ENCODE measurements at places on chromosomes 4 and X. TPM values are rescaled to one million over a fixed set of nuclear protein-coding genes. Genes with fewer than 3 reads are reported as not detected.
A peak's percentile ranks its signal among the peaks of the same experiment; 100 is the strongest.

- no peaks in the 10 kb centered on the region for H3K27me3 ChIP-seq
- peak; percentile 53 for DNase-seq
- peak overlapping the region; percentile 71 for H3K27ac ChIP-seq
- H3K36me3 ChIP-seq: no peaks in the 10 kb centered on the region
Measured at GRCh38 chrX:13790206-13791131, 26.4 kb downstream of the GPM6B start.

- DNase-seq: no peak
- no peaks in the 10 kb centered on the region for H3K27me3 ChIP-seq
Measured at GRCh38 chrX:12896935-12897334, 9.5 kb upstream of the TLR8 start.

GRCh38 chr4:118046323-118046722, 12.0 kb downstream of the NDST3 start:
- DNase-seq: no peak
- H3K4me1 ChIP-seq: no peaks in the 10 kb centered on the region
- no peak overlapping the region for H3K4me3 ChIP-seq
- H3K36me3 ChIP-seq: no peaks in the 10 kb centered on the region

DNA sequence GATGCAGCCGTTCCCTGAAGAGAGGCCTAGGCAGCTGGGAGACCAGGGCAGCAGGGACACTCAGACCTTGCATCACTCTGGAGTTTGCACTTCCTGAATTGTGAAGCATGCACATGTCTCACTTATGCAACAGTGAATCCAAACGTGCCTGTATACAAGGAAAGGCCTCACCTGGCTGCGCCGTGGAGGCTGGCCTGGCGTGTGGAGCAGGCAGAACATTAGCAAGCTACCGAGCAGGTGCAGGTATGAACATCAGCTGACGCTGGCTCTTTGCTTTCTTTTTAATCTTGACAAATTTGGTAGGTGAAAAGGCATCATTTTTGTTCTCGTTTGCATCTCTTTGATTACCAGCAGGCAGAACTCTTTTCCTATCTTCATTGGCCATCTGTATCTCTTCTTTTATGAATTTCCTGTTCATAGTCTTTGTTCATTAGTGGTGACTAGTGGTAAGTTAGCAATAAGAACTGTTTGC, 37.1 kb upstream of the IRAK1 start:
- H3K27ac ChIP-seq: no peak overlapping the region
- H3K4me1 ChIP-seq: peaks cover 25% of the 10 kb centered on the region
- no peaks in the 10 kb centered on the region for H3K27me3 ChIP-seq

CTSO gene
- 36.3 TPM for total RNA-seq

NLRP2B gene
- total RNA-seq: 0.13 TPM
